ENCODE measurements at places on chromosomes 16 and 17.

GRCh38 chr16:22942811-22943210 is 128.8 kb downstream of the HS3ST2 start:
- no peak for DNase-seq

GRCh38 chr17:77315551-77316190 is 174.9 kb downstream of the SEC14L1 start:
- no peak for DNase-seq

GRCh38 chr16:46702030-46702429 is 12.6 kb downstream of the ORC6 start:
- DNase-seq: no peak

GRCh38 chr17:62780269-62780668 is 27.8 kb downstream of the MARCHF10 start:
- no peak for DNase-seq

DNA sequence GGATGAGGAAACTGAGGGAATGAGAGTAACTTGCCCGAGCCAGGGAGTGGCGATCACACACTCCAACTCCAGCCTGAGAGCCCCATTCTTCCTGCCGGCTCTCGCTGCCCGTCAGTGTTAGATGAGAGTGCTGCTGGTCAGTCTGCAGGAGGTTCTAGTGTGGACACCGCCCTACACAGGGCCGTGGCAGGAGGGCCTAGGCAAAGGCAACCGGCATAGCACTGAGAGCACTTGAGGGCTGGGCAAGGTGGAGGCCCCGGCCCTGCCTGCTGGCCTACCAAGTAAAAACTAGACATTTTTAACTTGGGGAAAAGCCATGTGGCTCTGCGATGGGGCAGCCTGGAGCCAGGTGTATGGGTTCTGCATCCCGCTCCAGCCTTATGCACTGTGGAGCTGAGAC is 354.8 kb downstream of the SEC14L1 start:
- DNase-seq: no peak

DNA sequence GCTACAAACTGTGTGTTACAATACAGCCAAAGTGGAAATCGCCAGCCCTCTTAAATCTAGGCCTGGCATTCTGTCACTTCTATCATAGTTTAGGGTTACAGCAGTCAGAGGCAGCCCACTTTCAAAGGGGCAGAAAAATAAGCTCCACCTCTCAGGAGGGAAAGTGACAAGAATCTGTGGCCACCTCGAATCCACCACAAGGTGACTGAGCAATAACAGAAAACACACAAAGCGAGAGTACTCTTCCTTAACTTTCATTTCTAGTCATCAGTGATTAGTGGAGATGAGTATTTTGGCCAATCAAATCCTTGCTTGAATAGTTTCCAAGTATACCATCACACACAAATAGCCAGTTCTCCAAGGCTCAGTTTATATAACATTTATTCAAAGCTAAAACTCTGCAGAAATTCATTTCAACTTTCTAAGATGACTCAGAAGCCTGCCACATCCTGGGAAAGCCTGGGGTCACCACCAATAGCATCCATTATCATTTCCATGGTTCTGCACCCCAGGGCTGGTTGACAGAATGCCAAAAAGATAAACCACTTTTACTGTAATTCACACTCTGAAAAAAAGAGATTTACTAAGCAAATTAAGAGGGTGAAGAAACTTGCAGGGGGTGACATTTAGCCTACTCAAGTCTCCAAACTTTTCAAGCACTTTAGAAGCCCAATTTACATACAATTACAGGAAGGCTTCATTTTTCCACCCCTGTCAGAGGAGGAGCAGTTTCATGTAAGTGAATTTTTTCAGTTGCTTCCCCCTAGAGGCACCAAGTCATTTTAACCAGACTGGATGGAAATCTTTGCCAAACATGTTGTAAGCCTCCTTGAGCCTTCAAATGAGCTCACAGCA is 66.8 kb downstream of the SALL1 start:
- DNase-seq: no peak

DNA sequence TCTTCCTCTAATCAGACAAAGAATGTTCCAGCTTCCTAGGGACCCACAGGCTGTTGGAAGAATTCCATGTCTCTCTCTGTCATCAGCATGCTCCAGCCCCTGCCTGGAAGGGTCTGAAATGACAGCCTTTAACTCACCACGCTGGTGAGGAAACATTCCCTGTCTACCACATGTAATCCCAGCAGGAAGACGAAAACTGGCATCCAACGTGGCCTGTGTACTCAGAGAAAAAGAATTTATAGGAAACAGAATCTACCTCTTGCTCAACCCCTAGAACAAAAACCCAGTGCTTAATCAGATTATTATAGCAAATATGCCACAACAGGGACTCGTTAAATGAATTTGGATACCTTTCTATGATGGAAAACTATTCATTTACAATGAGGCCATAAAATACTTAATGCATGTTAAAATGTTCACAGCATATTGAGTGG is 147.3 kb upstream of the FOXF1 start:
- DNase-seq: no peak

DNA sequence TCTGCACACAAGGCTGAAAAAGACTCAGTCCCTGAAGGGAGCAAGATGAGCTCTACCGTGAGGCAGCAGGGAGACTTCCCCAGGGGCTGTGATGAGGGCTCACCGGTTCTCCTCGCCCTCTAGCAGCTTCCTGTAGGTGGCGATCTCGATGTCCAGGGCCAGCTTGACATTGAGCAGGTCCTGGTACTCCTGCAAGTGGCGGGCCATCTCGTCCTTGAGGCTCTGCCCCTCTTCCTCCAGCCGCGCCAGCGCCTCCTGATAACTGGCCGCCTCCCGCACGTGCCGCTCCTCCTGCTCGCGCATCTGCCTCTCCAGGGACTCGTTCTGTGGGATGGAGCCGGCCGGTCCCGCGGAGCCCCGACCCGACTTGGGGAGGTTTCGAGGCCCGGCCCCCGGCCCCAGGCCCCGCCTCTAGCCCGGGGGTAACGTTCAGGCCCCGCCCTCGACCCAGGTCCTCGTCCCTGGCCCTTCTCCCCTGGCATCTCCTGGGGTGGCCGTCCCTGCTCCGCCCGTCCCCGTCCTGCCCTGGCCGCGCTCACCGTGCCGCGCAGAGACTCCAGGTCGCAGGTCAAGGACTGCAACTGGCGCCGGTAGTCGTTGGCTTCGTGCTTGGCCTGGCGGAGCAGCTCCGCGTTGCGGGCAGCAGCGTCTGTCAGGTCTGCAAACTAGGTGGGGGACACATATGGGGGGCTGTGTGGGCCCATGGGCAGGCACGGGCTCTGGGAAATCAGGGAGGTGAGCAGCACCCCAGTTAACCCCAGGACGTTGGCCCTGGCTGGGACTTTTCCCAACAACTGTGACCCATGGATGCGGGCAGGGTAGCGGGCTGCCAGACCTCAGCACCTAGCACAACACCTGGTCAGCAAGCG is 3.9 kb downstream of the GFAP start:
- peak; percentile 45 for DNase-seq

DNA sequence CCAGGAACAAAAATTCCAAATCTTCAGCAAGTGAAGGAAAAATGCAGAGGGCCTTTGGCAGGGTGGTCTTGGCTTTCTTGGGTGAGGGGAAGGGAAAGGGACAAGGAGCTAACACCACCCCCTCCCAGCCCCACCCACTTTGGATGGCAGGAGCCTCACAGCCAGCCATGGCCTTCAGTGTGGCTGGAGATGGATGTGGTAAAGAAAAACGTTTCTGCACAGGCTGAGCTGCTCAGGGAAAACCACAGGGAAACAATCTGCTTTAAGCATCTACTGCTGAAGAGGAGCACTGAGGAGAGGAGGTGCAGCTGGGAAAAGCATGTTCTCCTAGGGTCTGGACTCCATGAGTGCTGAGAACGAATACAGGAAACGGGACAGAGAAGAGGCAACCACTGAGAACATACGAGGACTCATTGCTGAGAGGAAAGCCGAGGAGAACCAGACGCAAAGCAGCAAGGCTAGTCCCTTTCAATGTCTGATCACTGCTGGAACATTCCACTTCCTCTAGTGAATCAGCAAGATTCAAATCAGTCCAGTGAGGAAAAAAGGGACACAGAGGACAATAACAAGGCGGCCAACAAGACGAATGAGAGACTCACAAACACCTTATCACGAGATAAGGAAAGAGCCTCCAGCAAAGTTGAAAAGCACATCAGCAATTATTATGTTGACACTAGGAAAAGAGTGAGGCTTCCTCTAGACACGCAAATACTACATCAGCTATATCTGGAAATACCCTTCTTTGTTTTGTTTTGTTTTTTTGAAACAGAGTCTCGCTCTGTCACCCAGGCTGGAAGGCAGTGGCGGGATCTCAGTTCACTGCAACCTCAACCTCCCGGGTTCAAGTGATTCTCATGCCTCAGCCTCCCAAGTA is 41.7 kb downstream of the ZZEF1 start:
- no peak for DNase-seq

GRCh38 chr16:64705443-64705842 is 416.4 kb downstream of the CDH11 start:
- DNase-seq: no peak

- peak; percentile 47 for DNase-seq
Observed at GRCh38 chr16:68590201-68590994, 51.3 kb downstream of the ZFP90 start.

DNA sequence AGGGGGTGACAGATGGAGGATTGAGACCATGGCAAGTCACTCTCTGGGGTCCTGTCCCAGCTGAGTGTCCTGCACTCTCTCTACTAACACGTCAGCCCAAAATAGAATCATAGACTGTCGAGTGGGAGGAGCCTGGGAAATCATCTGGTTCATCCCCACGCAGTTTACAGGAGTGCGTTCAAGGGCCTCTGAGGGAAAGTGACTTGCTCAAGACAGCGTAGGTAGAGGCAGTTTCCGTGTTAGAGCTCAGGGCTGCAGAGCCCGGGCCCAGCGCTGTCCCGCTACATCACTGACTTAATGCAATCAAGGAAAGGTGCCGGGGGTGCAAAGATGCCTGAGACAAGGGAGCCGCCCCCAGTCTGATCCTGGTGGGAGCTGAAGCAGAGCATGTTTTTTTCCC is 10.3 kb downstream of the GSG1L2 start:
- DNase-seq: no peak

DNA sequence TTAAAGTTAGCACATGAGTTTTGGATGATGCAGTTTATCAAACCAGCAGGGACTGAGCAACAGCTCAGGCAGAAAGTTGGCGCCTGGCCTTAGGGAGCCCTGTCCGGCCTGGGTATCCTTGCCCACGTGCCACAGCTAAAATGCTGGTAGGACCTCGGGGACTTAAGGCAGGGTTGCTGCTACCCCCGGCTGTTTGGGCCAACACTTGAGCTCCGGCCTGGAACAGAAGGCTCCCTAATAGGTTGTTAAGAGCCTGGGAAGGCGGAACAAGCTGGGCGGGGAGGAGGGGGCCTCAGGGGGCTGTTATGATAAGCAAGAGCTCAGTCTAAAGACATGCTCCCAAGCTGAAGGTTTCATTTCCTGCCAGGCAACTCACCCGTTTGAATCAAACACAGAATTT is 39.7 kb downstream of the CUEDC1 start:
- no peak for DNase-seq

DNA sequence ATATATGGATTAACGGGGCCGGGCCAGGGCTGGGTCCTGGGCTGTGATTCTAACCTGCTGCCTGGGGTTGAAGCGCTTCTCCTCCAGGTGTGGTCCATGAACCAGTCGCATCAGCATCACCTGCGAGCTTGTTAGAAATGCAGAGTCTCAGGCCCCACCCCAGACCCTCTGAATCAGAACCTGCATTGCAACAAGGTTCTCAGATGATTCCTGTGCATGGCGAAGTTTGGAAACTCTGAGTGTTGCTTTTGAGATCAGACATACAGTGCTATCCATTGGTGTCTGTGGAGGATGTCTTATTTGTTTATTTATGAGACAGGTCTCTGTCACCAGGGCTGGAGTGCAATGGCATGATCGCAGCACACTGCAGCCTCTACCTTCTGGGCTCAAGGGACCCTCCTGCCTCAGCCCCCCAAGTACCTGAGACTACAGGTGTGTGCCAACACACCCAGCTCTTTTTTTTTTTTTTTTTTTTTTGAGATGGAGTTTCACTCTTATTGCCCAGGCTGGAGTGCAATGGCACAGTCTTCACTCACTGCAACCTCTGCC is 99.8 kb downstream of the PITPNC1 start:
- DNase-seq: no peak

DNA sequence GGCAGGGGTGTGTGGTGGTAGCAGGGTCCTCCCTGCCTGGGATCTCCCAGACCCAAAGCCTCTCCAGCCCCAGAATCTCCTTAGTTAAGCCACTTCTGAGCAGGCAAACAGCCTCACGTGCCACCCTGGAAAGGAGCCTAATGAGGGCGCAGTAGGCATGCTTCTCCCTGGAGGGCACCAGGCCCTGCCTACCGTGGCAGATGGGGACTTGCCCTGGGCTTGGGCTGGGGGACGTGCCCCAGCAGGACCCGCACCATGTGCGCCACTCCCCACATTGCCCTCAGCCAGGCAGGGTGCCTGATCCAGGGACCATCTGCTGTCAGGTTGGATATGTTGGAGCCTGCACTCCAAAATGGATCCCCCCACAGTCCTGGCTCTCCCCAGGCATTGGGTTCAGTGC is 14.2 kb downstream of the FAM83G start:
- DNase-seq: no peak

GRCh38 chr16:8729779-8730334 is 55.4 kb downstream of the ABAT start:
- DNase-seq: no peak

DNA sequence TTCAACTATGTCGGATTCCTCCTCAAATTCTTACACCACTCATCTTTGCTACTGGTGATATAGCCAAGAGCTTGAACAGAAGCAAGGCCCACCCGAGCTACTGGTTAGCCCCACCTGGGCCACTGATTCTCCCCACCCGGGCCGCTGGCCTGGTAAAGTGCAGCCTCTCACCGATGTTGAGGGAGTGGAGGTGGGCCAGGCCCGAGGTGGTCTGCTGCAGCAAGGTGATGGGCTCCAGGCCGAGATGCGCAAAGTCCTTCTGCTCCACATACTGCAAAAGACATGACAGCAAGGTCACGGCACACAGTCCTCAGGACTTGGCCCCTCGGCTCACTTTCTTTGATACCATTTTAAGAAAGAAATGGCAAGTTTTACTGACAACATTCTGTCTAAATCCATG is 32.7 kb upstream of the ICAM2 start:
- no peak for DNase-seq

GRCh38 chr16:26705346-26705745 is 361.4 kb upstream of the C16orf82 start:
- DNase-seq: no peak

DNA sequence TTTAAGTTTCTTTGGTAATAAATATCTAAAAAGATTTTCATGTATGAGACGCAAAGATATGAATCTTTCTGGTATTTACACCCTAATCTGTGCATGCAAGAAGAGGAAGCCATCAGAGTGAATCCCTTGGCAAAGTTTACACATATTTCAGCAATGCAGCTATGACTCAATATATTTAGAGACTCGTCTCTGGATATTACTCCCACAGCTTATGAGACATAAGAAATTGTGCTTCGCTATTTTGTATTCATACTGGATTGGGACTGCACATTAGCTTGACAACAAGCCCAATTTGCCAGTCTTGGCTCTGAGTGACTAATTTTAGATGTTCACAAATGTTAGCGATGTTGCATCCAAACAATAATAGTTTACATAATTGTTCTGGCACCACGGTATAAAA is 532.0 kb downstream of the CDH11 start:
- no peak for DNase-seq

DNA sequence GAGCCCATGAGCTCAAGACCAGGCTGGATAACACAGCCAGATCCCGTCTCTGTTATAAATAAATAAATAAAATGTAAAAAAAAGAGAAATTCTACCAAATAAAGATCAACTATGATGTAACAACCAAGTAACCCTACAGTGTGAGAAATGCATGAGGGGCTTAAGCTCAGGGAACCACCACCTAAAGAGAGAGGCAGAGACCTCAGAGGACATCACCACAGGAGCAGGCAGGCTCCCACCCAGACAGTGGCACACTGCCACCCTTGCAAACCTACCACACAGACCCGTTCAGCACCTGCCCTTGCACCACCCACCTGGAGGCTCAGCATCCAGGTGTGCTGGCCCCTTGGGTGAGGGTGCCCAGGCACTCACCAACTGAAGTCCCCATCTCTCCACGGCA is 45.6 kb downstream of the ANKRD11 start:
- no peak for DNase-seq

Measured in activated gamma-delta T cell treated with Interleukin-2 at 50 U/mL for 16 hours (primary cell).